ENCODE measurements at places on chromosomes 6 and 20.
A peak's percentile ranks its signal among the peaks of the same experiment; 100 is the strongest.

DNA sequence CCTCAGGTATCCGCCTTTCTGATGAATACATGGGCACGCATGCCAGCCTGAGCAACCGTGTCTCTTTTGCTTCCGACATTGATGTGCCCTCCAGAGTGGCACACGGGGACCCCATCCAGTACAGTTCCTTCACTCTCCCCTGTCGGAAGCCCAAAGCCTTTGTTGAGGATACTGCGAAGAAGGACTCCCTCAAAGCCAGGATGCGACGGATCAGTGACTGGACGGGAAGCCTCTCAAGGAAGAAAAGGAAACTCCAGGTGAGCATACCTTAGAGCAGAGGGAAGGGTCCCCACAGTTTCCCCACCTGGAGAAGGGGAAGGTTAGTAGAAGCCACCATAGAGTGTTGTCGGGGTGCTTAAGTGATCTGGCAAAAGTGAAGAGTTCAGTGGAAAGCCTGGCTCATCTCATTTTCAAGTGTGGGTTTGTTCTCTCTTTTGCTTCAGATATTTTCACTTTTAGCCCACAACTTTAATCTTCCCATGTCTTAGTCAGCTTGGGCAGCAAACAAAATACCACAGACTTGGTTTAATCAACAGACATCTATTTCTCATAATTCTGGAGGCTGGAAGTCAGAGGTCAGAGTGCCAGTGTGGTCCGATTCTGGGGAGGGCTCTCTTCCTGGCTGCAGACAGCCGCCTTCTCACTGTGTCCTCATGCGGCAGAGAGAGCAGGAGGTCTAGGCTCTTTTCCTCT is 133.5 kb upstream of the CLDN20 start:
- DNase-seq = no peak

- DNase-seq = peak; percentile 80
These were observed 87.1 kb downstream of the ERMARD start for GRCh38 chr6:169838346-169839028.

- no peak for DNase-seq
These were observed 31.5 kb upstream of the EDN1 start for GRCh38 chr6:12258591-12259075.

- DNase-seq = no peak
These were observed 203.7 kb upstream of the RSPO3 start for GRCh38 chr6:126914801-126915200.

- peak; percentile 79 for DNase-seq
These were observed 156.0 kb downstream of the CEBPB start for GRCh38 chr20:50346374-50347283.

DNA sequence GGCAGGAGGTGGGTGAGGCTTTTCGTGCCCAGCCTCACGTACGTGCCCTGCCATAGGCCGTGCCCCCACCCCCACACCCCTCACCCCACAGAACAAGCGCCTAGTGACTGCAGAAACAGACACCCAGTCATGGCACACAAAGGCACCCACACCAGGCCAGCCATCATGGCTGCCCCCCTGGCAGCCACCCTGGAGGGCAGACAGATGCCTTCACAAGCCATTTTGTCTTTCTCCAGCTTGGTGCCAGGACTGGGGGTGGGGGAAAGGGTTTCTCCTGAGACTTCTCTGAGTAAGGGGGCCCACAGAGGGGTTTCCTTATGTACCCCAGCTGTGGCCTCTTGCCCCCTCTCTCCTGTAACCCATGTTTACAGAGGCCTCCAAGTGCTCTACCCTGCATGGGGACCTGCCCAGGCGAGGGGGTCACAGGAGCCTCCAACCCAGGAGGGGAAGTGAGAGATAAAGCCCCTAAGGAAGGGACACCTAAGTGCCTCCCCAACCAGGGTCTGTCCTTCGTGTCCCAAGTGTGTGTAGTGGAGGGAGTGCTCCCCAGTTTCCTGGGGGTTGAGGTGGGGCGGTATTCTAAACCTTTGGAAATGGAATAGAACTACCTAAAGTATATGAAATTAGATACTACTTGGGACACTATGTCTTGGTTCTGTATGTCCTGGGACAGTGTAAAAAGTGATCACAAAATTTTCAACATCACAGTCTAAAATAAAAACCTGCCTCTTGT is 49.9 kb downstream of the MRPL14 start:
- no peak for DNase-seq

GRCh38 chr6:43014434-43014909 is 423 bp downstream of the KLHDC3 start:
- DNase-seq = peak; percentile 50

GRCh38 chr6:34819571-34820480 is 27.9 kb downstream of the BLTP3A start:
- DNase-seq = no peak

DNA sequence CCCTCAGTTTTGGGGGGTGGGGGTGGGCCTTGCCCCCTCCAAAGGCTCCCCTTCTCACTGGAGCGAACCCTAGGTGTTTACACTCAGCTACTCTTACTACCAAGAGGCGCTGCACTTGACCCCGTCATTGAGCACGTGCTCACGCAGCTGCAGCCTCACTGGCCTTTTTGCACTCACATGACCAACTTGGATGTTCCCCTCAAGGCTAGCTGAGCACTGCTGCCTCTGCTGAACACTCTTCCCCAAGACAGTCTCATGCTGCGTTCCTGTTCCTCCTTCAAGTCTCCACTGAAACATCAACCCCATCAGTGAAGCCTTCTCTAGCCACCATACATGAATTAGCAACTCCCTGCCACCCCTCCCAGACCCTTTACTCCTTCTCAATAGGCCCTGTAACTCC is 4.0 kb downstream of the SOD2 start:
- no peak for DNase-seq

DNA sequence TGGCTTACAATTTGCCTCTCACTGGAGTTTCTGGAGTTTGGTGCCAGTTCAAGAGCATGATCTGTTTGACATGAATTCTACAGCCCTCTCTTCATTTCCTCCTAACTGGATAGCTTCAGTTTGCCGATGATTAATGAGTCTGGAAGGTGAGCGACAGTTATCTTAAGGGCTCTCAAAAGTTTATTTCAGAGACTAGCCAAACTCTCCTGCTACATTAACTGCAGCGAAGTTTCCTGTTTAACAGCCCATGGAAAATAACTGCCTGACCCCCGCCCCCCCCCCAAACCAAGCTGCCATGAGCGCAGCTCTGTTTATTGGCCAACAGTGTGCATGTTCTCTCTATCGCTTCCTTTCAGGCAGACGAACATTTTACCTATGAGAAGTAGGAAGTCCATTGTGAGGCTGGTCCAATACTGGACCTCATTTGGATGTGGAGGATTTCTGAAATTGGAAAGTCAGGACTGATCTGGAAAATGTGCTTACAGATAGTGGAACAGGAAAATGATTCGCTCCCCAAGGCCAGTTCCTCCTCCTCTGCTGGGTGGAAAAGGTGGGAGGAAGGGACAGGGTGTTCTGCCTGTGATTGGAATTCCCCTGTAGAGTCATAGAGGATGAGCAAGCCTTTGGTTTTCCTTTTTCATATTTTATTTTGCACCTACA is 522.2 kb upstream of the JAG1 start:
- no peak for DNase-seq

DNA sequence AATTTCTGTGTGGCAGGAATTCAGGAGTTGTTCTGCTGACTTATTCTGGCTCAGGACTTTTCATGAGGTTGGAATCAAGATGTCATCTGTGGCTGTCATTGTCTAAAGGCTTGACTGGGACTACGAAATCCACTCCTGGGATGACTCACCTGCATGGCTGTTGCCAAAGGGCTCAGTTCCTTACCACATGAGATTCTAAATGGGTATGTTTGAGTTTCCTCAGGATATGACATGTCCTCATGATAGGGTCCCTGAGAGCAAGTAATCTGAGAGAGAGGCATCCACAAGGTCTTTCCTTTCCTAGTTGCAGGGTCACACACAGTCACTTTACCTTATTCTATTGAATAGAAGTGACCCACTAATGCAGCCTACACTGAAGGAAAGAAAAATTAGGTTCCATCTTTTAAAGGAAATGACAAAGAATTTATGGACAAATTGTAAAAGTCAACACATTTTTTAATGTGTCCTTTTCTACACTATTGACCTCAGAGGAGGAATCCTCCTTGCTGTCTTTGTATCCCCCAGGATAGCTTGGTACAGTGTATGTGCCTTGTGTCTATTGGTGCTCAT is 1025.0 kb upstream of the GJE1 start:
- no peak for DNase-seq

Data from NCI-H2171 treated with DMSO at 0.1 percent for 48 hours (cell line).